ENCODE measurements at places on chromosomes 3 and 15.

DNA sequence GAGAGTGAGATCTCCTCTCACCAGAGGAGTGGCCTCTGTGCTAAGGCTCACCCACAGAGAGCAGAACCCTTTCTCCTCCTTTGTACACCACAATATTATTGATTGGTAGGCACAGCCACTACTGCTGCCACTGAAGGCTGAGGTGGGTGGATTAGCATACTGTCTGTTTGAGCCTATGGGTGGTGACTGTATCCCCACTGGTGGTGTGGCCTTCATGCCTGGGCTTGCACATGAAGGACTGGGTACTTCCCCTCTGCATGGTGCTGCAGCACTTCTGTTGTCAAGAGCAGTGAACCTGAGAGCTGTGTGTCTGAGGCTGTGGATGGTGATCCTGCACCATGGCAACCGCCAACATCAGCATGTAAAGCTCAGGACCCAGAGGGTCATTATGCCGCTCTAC lies 35.7 kb upstream of the NECTIN3 start:
- DNase-seq: no peak

DNA sequence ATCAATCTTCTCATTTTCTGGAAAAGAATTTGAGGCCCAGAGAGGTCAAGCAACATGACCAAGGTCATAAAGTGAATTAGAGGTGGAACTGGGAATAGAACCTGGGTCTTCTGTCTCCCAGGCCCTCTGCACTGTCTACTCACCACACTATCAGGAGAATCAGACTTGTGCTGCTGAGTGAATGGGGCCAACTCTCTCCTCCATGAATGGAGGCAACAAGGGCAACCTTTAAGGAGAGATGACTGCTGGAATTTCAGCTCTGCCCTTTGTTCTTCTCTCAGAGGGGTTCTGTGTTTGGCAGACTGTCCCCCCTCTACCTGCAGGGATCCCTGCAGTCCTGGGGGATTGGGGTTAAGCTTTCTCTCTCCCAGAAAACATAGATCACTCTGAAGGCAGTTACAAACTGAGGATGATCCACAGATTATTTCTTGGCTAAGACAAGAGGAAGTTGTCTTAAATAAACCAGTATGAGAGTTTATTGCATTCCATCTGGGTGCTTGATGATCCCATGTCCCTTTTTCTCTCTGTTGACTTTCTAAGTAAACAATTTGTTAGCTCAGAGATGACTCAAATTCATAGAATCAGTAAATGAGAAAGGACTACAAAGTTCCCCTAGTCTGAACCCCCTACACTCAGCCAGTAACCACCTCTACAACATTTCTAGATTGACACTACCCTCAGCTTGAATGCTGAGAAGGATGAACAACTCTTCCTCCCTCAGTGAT lies 99.0 kb upstream of the LIPC start:
- DNase-seq: no peak

DNA sequence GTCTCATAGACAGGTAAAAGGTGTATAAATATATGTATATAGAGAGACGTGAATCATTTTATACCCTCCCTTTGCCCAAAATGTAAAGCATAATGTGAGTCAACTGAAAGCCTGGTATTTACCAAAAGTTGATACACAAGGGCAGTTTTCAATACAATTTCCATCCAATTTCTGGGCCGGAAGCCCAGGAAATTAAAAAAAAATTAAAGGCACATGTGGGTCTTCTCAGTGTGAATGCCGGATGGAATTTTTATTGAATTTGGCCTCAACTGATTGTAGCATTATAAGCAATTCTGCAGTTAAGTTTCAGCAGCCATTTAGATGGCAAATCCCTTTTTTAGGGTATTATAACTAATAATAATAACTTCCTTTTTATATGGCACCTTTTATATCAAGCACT lies 3.3 kb upstream of the CNTN3 start:
- DNase-seq: no peak

GRCh38 chr3:148042663-148043445 lies 633.7 kb downstream of the ZIC1 start:
- peak; percentile 66 for DNase-seq

GRCh38 chr3:58861551-58861950 lies 188.3 kb downstream of the CFAP20DC start:
- no peak for DNase-seq

GRCh38 chr3:46087871-46088270 lies 60.6 kb upstream of the XCR1 start:
- no peak for DNase-seq

DNA sequence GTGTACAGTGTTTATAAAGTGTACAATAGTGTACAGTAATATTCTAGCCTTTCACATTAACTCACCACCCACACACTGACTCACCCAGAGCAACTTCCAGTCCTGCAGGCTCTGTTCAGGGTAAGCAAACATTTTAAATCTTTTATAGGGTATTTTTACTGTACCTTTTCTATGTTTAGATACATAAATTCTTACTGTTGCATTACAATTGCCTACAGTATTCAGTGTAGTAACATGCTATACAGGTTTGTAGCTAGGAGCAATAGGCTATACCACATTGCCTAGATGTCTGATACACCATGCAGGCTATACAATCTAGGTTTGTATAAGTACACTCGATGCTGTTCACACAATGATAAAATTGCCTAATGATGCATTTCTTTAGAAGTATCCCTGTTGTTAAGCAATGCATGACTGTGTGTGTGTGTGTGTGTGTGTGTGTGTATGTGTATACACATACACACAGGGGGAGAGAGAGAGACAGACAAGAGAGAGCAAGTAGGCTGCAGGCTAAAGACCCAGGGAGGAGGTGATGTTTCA lies 72.5 kb upstream of the PRR23C start:
- no peak for DNase-seq

GRCh38 chr3:94694894-94695293 lies 632.0 kb downstream of the NSUN3 start:
- no peak for DNase-seq

- no peak for DNase-seq
Measured at GRCh38 chr15:44727485-44728231, 8.7 kb upstream of the TRIM69 start.

DNA sequence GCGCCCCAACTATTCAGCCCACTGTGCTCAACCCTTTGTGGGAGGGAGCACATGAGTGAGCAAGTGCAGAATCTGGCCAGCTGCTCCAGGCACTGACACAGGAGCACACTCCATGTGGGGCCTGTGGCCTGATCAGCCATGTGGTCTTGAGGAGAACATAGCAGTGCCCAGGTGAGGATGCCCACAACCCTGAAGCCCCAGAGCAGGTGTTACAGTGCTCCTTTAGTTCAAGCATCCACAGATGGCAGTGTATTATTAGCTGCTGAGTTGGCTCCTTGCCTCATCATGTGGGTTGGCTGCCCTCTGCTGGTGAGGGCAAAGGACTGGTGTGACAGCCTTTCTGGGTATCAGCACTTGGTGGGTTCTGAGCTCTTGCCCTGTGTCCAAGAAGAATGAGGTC lies 1588.2 kb downstream of the SI start:
- peak; percentile 14 for DNase-seq

DNA sequence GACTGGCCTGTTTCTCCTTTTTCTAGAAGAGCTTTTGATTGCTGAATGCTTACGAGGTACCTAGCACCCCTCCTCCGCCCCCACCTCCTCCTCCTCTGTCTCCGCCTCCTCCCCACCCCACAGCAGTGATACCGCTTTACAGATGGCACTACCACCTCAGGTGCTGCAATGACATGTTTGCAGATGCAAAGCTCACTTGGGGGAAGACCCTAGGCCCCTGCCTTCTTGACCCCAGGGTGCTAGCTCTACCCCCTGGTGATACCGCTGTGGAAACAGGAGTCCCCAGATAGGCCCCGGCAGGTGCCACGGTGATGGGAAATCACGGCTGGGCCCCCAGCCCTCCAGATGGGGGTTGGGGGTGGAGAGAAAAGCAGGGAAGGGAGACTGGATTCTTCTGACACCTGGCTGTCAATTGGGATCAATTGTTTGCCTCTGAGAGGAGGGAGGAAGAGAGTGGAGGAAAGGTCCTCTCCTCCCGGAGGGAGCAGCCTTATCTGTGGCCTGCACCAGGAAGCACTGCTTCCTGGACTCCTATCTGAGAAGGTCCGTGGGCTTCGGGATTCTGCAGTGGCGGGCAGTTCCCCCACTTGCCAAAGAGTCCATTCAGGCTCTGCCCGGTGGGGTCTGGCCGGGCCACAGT lies 37.6 kb downstream of the DNASE1L3 start:
- DNase-seq: no peak

GRCh38 chr3:136952292-136952691 lies 5.5 kb upstream of the IL20RB start:
- DNase-seq: no peak

DNA sequence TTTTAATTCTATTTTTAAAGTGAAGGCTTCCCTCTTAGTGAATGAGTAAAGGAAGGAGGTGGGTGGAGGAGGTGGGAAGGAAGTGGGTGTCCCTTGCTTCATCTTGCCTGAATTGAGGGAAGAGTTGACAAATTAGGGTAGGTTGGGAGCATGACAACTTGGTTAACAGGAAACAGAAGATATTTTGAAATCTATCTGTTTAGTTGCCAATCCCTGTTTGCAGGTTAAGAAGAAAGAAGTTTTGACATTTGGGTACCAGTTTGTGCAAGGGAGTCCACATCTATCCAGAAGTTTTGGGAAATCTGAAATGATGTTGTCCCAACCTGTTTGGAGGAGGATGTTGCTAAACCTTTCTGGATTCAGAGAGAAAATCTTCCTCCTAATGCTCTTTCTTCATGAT lies 204.1 kb upstream of the SUCLG2 start:
- DNase-seq: no peak

DNA sequence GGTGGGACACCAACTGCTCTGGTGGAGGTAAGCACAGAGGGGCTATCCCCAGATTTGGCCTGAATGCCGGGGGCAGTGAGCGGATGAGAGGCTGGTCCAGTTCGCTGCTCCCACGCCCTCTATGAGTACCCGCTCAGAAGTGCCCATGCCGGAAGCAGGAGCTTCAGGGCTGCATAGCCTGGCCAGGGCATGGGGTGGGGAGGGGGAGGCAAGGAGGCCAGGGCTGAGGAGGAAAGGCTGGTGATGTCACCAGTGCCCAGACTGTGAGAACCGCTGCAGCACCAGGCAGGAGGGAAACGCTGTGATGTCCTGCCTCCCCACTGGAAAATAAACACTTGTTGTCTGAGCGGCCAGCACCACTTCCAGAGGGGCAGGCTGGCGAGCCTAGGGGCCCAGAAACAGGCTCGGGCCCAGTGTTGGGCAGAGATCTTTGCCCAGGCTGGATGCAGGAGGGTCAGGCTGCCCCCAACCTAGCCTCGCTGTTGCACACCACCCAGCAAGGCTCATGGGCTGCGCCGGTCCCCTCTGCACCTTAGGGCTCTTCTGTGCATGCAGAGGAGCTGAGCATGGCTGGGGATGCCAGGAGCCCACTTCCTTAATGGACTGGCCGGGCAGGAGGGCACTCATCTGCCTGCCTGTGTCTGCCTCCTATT lies 10.9 kb upstream of the DLL4 start:
- peak; percentile 57 for DNase-seq

- no peak for DNase-seq
Measured at GRCh38 chr3:50885070-50885850, 210.5 kb downstream of the DOCK3 start.

DNA sequence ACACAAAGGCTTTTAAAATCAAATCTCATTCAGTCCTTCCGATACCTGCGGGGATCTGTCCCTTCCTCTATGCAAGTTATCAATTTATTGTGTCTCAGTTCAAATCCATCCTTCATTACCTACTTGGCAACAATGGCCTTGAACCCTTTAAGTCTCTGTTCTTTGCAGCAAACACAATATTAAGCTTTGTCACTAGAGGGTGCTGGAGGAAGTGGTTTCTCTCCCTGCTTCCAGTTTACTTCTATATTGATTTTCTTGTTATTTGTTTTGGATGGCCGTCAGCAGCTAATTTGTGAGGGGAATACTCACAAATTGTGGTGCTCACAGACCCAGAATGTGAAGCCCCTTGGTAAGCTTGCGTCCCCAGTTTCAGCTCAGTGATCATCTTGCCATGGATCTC lies 278.3 kb downstream of the FGF12 start:
- peak; percentile 61 for DNase-seq

DNA sequence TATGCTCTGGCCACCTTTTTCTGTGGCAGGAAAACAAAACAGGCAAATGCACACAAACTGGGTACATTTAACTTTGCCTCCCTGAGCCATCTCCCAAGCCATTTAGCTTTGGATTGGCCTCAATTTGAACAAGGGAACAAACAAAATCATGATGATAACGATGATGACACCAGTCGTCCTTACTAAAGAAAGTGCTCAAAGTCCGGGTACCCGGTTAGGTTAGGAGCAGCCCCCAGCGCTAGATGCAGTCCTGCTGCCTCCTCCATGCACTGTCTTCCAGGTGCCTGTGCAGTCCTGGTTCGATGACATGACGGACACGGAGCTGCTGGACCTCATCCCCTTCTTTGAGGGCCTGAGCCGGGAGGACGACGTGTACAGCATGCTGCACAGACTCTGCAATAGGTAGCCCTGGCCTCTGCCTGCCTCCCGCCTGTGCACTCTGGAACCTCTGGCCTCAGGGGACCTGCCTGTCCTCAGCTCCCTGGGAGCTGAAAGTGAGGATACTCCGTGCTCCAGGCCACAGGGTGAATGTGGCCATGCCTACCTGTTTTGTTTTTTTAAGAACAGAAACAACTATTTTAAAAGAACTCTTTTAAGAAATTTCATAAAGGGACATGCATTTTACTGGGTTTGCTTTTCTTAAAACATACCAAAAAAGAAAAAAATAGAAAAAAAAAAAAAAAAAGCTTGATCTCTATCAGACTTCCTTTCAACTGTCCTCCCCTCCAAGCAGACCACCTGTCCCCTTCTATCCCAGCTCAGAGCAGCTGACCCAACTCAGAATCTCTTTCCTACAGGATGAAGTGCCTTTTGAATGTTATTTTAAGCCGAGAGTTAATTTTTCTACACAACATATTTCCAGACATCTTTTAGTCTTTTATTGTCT lies 9.9 kb upstream of the VILL start:
- DNase-seq: no peak

GRCh38 chr3:30551266-30551665 lies 55.1 kb upstream of the TGFBR2 start:
- DNase-seq: no peak

DNA sequence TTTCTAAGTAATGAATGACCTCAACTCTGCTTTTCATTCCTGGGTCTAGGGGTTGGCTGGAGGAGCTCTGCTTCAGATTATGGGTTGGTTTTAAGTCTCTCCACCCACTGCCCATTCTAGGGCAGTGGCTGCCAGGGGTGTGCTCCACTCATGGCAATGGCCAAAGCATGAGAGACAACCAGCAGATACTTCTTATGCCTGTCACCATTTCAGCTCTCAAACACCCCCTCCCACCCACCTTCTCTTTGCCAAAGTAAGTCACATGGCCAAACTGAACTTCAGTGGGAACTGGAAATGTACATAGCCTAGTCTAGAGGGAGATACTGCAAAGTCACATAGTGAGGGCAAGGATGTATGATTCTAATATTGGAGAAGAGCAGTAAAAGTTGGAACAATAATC lies 285.3 kb downstream of the RPLP1 start:
- DNase-seq: no peak

DNA sequence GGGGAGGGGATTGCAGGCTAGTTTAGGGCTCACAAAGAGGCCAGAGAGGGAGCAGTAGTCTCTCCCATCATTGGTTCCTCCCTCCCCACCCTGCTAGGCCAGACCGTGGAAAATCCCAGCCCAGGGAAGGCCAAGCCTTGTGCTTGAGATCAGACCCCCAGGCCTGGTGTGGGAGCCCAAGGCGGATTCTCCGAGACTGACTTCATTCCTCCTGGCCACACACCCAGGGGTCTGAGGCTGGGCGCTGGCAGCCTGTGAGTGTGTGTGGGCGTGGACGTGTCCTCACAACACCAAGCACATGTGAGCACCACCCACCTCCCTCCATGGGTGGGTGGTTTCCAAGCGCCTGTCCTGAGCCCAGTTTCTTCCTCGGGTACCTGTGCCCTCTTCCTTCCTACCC lies 4.1 kb downstream of the LOXL1 start:
- DNase-seq: no peak
